HS-5 (cell line): ENCODE measurements at places on chromosomes 13 and 19.

DNA sequence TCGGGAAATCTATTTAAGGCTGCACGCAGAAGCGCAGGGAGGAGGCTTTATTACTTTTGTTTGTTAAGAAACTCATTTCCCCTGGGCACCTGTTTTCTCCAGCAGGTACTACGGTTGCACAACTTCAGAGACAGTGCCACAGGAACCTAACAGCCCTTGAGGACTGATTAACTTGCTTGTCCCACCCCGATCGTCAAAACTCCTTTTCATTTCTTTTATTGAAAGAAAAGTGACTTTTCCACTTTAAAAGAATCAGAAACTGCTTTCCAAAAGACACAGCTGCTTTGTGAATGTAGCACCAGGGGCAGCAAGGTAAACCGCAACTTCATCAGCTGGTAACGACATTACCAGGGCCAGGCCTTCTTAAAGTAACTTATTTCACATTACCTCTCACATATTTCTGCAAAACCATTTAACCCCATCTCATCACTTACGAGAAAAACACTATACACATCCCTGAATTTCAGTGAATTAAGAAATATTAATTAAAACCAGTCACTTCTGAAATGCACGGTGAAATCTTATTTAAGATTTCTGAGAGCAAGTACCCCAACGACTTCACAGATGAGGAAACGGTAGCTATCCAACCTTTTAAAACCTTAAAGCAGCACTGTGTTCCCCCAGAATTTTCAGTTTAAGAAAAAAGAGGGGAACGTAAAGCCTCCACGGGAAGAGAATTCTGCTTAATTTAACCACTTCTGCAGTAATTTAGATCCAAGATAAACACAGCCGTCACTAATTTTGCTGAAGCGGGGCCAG lies 1.4 kb downstream of the ANKRD10 start:
- DNase-seq = no peak

- no peak for DNase-seq
Measured at GRCh38 chr13:37490176-37490779, 108.3 kb downstream of the POSTN start.

- no peak for DNase-seq
Measured at GRCh38 chr19:29945433-29945832, 3.4 kb downstream of the URI1 start.

GRCh38 chr13:49113526-49114286 lies 106.4 kb upstream of the MLNR start:
- DNase-seq = no peak

DNA sequence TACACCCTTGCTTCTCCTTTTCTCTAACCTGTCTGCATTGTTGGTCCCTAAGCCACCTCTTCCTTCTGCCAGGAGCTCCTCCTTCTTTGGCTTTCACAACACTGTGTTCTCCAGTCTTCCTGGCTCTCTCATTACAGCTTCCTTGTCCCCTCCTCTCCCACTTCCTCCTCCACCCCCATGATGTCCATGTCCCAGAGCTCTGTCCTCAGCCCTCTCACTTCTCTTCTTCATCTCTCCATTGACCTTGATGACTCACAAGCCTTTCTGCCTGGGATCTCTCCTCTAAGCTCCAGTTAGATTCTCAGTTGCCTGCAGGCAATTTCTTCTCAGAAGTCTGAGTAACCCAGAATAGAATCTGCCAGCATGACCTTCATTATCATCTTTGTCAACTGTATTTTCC lies 100.3 kb upstream of the WASF3 start:
- no peak for DNase-seq

DNA sequence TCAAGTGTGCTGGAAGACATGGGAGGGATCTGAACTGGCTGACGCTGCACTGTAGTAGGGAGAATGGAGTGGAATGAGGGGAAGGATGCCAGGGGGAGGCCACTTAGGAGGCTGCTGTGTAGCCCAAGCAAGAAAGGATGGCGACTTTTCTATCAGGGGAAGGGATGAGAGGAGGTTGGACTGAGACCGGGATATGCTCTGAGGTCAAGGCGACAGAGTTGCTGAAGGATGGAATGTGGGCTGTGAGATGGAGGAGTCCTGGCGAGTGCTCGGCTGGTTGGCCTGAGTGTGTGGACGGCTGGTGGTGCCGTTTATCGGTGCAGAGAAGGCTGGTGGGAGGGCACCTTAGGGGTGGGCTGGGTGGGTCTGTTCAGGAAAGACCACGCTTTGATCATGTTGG lies 45.7 kb downstream of the IRS2 start:
- DNase-seq = no peak

- no peak for DNase-seq
Measured at GRCh38 chr13:35256459-35257148, 219.9 kb downstream of the MAB21L1 start.
